DMS 273 treated with DMSO at 0.1 percent for 48 hours (cell line): ENCODE measurements at places on chromosomes 2 and 18.

DNA sequence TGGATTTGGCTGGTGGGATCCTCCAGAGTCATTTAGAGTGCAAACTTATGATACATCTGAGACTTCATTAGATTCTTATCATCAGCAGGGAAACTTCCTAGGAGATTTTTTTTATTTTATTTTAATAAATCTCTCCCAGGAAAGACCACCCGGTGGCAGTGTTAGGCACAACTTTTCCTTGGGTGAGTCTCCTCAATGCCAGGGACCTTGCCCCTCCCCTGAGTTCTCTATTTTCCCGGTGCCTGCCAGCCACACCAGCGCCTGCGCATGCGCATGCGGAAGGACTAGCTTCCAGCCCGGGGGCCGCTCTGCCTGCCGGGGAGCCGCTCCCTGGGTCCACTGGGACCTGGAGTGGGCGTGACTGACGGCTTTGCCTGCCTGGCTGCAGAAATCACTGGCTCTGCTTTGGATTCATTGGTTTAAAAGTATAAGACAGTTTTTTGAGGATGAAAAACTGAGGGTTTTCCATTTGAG is 86.6 kb downstream of the TMEM182 start:
- DNase-seq = peak; percentile 91

GRCh38 chr2:203360833-203361430 is 32.7 kb downstream of the ABI2 start:
- DNase-seq = no peak

GRCh38 chr2:241799522-241800197 is 9.3 kb upstream of the NEU4 start:
- DNase-seq = no peak

- DNase-seq = no peak
Measured at GRCh38 chr18:48827291-48828193, 123.2 kb downstream of the SMAD7 start.

DNA sequence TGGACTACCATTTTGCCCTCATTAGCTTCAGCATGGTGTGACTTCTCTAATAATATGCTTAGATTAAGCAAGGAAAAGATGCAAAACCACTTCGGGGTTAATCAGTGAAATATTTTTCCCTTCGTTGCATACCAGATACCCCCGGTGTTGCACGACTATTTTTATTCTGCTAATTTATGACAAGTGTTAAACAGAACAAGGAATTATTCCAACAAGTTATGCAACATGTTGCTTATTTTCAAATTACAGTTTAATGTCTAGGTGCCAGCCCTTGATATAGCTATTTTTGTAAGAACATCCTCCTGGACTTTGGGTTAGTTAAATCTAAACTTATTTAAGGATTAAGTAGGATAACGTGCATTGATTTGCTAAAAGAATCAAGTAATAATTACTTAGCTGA is 16.3 kb downstream of the TYMS start:
- DNase-seq = no peak

DNA sequence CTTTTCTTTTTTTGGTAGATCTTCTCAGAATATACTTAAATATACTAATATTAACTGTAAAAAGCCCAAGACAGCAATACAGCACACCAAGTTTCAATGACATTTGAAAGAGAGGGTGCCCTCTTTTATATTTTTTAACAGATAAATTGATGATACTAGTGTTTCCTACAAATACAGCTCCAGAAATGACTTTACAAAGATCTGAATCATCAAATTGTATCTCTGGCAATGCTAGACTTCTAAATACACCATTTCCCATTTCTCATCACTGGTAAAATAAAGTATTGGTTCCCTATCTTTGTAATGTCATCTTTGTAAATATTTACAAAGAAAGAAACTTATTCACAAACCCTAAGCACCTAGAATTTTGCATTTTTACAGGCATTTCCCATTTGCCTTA is 281.3 kb downstream of the EXOC6B start:
- DNase-seq = no peak

- DNase-seq = no peak
Measured at GRCh38 chr18:23126376-23127056, 8.8 kb upstream of the CABLES1 start.

GRCh38 chr2:230907361-230908091 is 17.5 kb downstream of the GPR55 start:
- DNase-seq = no peak

- DNase-seq = no peak
Measured at GRCh38 chr2:216482640-216483039, 16.0 kb upstream of the RPL37A start.

DNA sequence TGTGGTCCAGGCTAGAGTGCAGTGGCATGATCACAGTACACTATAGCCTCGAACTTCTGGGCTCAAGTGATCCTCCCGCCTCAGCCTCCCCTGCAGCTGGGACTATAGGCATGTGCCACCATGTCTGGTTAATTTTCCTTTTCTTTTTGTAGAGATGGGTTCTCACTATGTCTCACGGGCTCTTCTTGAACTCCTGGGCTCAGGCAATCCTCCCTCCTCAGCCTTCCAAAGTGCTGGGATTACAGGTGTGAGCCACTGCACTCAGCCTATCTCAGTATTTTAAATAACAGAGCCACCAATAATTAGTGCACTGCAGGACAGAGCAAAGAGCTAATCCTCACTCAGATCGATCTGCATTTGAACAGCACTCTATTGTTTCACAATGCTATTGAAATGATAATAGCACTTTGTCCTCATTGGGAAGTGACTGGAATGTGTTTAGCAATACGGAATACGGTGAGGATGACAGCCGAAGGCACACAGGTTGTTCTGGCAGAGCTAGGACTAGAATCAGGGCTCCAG is 335.9 kb downstream of the DLGAP1 start:
- DNase-seq = no peak

GRCh38 chr2:236940916-236941520 is 144.7 kb upstream of the COPS8 start:
- no peak for DNase-seq

DNA sequence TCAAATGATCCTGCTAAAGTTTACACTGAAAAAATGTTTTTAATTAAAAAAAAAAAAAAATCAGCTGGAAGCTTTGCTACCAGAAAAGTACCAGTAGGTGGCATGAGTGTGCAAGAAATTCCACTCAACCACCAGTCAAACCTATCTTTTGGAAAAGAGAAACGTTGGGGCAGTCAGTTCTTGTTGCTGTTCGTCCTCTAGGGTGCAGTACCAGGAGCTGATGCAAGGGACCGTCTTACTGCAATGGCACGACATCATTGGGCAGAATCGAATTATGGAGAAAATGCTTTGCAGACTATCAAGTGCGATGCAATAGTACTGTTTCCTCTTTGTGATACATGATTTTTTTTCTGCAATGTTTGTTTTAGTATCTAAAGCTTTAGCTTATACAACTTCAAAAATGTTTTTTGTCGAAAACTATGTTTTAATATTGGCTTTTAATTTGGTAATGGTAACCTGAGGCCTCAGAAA is 18.3 kb downstream of the YPEL5 start:
- DNase-seq = peak; percentile 89

- no peak for DNase-seq
Measured at GRCh38 chr2:203440671-203441070, 94.4 kb downstream of the RAPH1 start.

GRCh38 chr2:128628206-128628605 is 309.5 kb upstream of the HS6ST1 start:
- no peak for DNase-seq

GRCh38 chr2:156459720-156460119 is 23.5 kb downstream of the GPD2 start:
- DNase-seq = no peak
